ENCODE measurements at places on chromosomes 12 and 14.

- DNase-seq = no peak
Measured at GRCh38 chr14:32980178-32980901, 41.7 kb downstream of the NPAS3 start.

DNA sequence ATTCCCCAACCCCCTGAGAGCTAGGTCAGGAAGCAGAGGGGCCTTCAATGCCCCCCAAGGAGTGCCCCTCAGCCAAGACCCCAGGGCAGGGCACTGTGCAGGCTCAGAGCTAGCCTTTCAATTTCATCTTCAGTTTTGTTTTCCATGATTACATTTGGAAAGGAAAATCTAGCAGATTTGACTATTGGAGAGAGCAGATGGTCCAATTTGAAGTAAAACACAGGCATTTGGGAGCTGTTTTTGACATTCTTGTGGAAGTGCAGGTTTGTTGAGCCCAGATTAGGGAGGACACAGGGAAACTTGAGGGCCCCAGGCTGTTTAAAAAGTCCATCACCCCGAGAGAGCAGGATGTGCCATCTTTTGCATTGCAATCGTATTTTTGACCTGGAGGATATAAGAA, 58.6 kb upstream of the GPATCH2L start:
- DNase-seq = no peak

DNA sequence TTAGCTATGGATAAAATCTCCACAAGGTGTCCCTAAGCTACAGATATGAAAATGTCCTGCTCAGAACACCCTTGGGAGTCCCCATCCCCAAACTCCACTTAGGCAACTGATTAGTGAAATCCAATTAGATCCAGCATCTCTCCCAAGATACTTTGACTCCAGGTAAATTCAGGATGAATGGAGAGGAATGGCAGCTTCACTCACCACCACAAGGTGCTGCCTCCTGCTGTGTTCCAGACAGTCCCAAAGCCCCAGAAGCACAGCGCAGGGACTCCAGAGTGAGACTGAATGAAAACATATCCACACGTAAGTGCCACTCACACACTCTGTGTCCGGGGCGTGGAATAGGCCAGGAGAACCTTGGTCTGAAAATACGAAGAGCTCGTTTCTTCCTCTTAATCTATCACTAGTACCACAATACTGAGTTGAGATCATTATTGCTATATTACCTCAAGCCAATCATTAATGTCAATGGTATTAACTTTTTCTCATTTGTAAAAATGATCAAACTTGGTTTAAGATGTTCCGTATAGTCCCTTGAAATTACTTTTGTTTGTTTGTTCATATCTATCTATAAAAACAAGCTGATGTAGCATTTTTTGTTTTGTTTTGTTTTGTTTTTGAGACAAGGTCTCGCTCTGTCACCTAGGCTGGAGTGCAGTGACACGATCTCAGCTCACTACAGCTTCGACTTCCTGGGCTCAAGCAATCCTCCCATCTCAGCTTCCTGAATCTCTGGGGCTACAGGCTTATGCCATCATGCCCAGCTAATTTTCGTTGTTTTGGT, 70.0 kb upstream of the BICD1 start:
- DNase-seq = no peak

DNA sequence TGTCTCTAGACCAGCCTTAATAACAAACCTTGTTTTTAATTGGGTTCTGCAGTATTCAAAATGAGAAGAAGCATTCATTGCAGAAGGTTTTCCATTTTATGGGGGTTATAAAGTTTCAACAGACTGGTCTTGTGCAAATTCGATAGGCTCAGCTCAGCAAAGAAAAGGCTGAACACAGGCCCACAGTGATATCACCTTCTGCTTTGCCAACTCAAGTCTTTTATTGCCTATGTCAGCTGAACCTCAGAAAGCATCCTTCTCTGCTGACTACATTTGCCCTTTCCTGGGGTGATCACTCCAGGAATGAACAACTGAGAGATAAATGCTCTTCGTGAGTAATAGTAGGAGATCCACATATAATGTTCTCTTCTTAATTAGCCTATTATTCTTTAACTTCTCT, 134.5 kb upstream of the CCDC175 start:
- DNase-seq = no peak

GRCh38 chr14:103551338-103551762, 11.1 kb downstream of the BAG5 start:
- DNase-seq = no peak

DNA sequence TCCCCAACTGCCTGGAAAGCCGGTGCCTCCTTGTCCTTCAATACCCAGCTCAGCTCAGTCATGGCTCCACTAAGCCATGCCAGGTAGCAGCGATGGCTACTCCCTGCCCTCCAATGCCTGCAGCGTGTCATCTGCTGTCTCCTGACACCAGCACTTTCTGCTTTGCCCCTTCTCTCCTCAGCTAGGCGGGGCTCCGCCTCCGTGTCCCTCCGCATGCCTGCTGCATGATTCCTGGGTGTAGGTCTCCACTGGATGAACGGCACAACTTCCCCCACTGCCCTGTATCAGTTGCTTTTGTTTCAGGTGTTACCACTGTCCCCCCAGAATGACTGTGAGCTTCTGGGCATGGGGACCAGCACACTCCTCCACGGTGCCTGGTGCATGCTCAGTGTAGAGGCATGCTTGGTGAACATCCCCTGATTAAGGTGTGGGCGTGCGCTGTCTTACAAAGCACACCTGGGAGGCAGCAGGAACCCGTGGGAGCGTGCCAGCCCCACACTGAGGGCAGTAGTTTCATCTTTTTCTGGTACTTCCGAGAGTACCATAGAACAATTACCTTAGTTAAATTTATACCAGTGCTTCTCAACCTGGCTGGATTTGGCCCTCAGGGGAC, 179.4 kb upstream of the PRMT8 start:
- DNase-seq = no peak

DNA sequence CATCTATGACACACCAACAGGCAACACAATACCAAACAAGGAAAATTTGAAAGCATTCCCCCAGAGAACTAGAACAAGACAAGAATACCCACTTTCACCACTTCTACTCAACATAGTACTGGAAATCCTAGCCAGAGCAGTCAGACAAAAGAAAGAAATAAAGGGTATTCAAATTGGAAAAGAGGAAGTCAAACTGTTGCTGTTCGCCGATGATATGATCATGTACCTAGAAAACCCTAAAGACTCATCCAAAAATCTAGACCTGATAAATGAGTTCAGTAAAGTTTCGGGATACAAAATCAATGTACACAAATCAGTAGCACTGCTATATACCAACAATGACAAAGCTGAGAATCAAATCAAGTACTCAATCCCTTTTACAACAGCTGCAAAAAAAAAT, 8.1 kb upstream of the ATL1 start:
- DNase-seq = no peak

DNA sequence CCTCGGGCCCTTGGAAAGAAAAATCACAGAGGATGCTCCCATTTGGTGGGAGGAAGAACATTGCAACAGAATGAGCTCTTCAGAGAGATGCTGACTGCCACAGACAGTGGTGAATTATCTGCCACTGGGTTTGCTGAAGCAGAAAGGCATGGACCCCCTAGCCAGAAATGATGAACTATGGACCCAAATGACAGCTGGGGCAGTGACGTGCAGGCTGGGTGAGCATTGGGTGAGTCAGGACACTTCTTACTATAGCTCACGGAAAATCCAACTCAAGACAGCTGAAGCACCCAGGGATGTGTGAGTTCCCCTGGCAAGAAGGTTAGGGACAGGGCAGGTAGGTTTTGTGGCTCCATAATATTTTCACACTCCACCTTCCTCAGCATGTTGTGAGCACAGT, 993.2 kb downstream of the BCL11B start:
- no peak for DNase-seq

GRCh38 chr12:52380271-52380694, 5.2 kb downstream of the KRT84 start:
- DNase-seq = no peak

DNA sequence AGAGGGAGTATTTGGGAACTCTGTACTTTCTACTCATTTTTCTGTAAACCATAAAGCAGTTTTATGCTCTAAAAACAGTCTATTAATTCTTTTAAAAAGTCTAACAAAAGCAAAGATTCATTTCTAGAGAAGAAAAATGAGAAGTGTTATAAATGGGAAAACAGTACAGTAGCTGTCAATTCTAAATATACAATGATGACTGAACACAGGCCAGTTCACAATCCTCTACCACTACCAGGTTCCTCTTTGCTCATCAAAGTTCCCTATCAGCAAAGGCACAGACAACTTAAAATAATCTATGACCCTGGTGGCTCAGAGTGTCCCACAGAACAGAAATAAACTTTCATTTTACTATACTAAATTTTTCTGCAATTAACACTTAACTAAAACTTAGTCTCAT, 12.5 kb downstream of the NAA25 start:
- no peak for DNase-seq

- DNase-seq = no peak
Measured at GRCh38 chr14:86999036-86999435, 993.9 kb downstream of the GALC start.

- DNase-seq = no peak
Measured at GRCh38 chr12:114678718-114679117, 5.3 kb downstream of the TBX3 start.

DNA sequence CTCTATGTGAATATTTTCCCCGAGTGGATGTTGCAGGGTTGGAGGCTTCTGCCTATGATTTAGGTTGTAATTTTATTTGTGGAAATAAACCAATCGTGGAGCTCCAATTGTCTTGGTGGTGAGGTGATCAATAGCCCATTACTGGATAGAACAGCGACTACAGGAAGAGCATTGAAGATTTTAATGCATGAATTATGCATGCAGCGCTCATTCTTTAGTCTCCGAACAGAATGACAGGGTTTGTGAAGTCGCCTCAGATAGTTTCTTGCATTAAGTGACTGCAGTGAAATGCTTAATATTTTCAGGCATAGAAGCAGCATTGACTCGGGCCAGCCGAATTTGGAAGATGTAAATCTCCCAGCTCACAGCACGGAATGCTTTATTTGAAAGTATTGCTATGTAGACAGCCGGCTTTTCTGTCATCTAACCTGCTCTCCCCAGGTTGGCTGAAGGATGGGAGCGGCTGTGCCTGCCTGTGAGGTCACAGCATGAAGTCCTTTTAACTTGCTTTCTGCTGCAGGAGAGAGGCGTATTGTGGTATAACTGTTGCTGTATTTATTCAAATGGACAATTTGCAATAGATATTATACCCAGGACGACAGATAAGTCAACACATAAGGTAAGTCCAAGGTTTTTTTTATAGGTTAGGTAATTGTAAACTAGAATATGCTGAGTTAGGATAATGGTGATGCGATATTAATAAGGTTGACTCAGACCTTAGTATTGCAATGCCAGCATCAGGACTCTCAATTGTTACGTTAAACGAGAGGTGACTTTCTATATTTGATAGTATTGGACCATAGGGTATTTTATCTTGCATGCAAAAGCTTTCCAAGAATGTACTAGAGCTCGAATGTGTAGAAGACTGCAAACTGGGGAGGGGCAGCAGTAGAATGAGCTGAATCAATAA, 135.7 kb downstream of the CNTN1 start:
- DNase-seq = no peak

GRCh38 chr12:114684098-114684869, at the start of gene TBX3:
Gene TBX3, minus strand, starts transcription at chr12:114684175. Its CDS starts 975 bp downstream, at chr12:114683200.
- DNase-seq = peak; percentile 61

DNA sequence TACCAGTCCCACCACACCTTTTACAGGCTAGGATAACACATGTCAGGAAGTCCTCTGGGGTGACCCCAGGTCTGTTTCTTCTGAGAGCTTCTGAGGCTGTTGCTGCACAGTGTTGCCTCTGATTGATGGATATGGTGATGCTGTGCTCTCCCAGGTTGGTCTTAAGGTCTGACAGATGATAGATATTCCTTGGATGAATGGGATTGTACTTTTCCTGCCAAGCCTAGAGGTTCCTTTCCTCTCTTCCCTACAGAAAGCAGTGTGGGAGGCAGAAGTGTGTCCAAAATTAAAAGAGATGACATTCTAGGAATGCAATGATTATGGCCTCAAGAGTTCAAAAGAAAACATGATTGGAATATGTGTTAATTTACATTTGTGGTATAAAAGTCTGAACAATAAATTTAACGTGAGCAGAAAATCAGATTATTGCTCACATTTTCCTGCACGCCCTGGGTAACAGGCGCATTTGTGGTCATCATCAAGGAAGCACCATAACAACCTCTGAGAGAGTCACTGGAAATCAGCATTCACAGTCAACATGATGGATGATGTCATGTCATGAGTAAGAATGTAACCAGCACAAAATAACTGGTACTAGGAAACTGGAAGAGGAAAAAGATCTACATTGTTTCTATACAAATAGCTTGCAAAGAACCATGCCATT, 73.7 kb downstream of the BBS10 start:
- DNase-seq = no peak
